ENCODE measurements at places on chromosomes 1 and 21.
A peak's percentile ranks its signal among the peaks of the same experiment; 100 is the strongest.

GRCh38 chr1:96472471-96472870 lies 249.1 kb upstream of the PTBP2 start:
- DNase-seq, result peak; percentile 8

DNA sequence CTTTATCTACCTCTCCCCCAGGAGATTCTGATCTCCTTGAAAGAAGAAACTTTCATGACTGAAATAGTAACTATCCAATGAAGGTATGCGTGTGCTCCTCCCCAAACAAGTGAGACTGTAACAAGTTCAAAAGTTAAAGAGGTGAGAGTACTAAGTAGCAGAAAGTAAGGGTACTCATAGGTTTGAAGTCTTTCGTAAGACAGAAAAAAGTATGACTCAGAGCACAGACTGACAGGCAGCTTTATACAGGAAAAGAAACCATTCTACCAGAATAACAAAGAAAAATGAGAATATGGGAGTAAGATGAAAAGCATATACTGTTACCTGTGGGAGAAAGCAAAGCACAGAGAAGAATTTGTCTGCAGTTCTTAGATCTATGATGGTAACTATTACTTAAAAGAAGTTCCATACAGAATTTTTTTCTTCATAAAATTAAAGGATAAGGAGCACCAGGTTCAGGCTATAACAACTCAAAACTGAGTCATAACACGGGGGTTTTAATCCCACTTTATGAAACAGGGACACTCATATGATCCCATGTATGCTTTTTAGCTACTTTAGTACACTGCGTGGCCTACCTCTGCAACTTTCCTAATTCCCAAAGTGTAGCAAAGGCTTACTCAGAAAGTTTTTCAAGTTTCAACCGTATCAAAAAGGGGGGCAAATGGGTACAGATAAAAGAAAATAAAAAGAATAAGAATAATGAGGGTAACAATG lies 52.0 kb downstream of the FOXJ3 start:
- peak; percentile 57 for DNase-seq

DNA sequence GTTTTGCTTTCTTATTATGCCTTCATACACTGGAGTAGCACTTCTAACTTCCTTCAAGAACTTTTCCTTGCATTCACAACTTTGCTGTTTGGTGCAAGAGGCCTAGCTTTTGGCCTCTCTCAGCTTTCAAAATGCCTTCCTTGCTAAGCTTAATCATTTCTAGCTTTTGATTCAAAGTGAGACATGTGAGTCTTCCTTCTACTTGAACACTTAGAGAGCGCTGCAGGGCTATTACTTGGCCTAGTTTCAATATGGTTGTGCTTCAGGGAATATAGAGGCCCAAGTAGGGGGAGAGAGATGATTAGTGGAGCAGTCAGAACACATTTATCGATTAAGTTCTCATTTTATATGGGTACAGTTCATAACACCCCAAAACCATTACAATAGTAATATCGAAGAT lies 12.4 kb downstream of the ANGEL2 start:
- no peak for DNase-seq

DNA sequence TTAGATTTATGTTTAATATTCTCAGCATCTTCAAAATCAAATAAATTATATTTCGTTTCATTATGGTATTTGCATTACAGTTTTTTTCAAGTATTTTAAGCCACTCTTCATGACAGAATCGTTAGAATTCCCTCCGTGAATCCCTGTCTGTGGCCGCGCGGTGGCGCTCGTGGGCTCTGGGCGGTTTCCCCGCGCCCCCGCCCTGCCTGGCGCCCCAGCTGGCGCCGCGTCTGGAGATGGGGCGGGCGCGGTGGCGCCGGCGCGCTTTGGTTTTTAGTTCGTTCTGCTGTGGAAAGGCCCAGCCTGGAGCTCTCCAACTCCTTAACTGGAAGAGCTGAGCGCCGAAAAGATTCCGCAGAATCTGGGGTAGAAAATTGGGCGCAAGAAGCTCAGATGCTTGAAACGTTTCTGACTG lies 25.7 kb downstream of the PRMT2 start:
- peak; percentile 83 for DNase-seq

- peak; percentile 14 for DNase-seq
These were observed 10.9 kb downstream of the TNFRSF25 start for GRCh38 chr1:6454856-6455751.

- peak; percentile 54 for DNase-seq
These were observed 73.9 kb downstream of the RAP1GAP start for GRCh38 chr1:21594935-21595897.

GRCh38 chr1:155075535-155075934 lies 3.1 kb upstream of the EFNA3 start:
- DNase-seq, result no peak
